ENCODE measurements at places on chromosomes 2 and 18. TPM values are rescaled to one million over a fixed set of nuclear protein-coding genes. Genes with fewer than 3 reads are reported as not detected.
A peak's percentile ranks its signal among the peaks of the same experiment; 100 is the strongest.

GRCh38 chr2:133817680-133818566 lies 249.7 kb upstream of the NCKAP5 start:
- DNase-seq = peak; percentile 93

GRCh38 chr18:46416706-46417638 lies 240.0 kb downstream of the LOXHD1 start:
- no peak for DNase-seq

- no peak for DNase-seq
Observed at GRCh38 chr2:27118525-27119329, at the start of gene CGREF1. Gene CGREF1, minus strand, starts transcription at chr2:27119128. Its CDS starts 14,762 bp downstream, at chr2:27104366.

DNA sequence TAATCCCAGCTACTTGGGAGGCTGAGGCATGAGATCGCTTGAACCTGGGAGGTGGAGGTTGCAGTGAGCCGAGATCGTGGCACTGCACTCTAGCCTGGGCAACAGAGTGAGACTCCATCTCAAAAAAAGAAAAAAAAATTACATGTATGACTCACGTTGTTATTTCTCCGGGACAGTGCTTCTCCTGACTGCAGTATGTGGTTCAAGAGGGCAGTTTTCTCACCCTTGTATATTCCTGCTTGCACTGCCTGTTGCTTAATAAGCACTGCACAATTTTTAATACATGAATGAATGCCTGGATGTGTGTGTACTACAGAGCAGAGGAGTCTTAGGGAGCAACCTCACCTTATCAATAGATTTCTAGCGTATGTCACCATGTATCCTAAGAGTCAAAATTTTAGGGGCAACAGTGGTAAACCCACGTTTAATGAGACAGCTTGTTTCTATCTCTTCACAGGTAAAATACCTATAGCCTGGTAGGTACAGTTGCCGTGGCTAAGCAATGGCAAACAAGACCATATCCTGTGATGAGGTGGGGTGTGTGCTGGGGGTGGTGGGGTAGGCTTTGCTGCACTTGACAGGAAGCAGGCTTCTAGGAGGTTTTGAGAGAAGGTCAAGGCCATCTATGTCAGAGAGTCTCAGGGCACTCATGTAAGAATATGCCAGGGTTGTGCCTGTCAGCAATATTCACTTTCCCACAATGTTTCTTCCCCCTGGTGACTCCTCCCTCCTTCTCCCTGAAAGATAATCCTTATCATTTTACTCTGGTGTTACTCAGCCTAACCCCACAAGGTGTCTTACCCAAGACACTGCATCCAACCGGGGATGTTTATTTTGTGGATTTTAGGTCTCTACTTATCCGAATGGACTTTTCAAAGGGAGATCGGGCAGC lies 36.9 kb upstream of the MEX3C start:
- no peak for DNase-seq

DNA sequence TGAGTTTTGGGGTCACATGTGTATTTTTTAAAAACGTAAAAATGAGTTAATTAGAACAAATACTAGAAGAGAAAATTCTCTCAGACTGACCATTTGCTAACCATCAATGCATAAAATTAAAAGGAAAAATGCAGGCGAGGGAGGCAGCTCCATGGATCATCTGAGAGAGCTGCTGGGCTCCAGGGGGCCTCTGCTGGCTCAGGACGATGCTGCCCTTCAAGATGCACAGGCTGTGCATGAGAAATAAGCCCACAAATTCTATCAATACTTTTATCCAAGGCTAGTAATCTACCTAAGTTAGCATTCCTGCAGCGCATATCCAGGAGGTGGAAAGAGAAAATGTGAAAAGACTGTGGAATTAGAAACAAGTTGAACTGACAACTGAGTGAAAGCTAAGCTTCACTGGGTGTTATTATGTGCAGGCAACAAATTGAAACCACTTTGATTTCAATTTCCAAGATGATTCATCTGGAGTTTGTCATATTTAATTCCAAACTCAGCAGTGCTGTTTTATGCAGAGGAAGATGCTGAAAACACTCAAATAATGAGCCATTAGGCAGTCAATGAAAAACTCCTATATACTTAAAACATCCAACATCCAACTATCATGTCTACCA lies 261.1 kb downstream of the NBAS start:
- no peak for DNase-seq

The EFEMP1 gene
- 62.6 TPM for polyA plus RNA-seq

The PDCD1 gene
- not detected for polyA plus RNA-seq
